ENCODE measurements at places on chromosomes 6 and 20.

DNA sequence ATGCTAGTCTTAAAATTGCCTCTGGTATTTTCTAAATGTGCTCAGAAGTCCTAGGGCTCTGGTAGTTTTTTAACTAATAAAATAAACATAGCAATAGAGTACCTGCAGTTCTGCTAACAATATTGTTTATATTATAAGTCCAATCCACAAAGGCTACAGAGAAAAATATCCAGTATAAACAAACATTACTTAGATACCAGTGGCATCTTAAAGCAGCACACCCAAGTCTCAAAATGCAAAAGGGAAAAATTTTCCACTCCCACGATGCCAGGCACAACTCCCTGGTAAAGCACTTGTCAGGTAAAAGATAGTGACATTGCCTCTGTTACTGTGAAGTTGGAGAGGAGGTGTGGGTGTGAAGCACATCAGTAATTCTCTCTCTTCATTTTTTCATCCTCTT lies 123.3 kb downstream of the OGFRL1 start:
- no peak for DNase-seq

DNA sequence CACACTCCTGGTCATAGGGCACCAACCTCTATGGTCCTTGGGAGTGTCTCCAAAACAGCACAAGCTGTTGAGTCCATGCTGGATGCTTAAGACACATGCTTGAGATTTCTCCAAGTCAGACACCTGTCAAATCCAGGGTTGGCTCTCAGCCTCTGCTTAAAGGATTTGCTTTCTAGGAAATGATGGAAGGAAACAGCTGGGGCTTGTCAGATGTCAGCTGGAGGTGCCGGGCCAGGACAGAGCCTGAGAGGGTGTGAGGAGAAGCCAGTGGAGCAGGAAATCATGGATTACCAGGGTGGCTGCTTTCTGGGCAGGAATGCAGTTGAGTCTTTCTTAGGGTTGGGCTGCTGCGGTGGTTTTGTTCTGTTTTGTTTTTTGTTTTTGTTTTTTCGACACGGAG lies 83.0 kb upstream of the FAM184A start:
- DNase-seq: no peak

DNA sequence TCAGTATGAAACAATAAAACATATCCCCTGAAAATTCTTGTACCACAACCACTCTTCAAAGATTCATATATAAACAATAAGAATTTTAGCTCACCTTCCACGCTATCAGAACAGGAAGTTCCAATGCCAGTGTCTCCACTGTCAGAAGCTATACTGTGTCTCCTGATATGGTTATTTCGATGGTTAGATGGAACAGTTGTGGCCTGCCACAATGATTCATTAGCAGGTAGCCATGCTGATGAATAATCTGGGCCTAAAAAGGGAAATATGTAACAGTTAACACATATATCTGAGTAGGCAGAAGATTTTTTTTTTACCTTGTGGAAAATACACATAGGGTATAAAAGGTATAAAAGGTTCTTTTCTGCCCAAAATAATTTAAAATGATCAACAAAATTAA lies 19.0 kb downstream of the CEP85L start:
- no peak for DNase-seq

DNA sequence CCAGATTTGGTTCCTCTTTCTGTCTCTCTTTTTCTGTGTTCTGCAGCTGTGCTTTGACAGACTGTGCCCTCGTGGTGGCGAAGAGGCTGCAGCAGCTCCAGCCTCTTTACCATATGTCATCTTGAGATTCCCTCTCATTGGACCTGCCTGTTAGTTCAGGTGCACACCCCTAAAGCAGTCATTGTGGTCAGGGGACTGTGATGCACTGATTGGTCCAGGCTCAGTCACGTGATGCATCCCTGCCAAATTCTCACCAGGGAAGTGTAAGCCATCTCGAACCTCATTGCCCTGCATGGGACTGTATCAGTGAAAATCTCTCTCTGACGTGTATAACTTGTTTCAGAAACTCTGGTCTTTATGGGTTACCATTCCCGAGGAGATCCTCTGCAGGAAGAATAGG lies 160.3 kb downstream of the EYA2 start:
- DNase-seq: no peak

GRCh38 chr6:157535340-157536222 lies 154.6 kb downstream of the ZDHHC14 start:
- DNase-seq: no peak

Data from activated gamma-delta T cell treated with anti-CD3 and anti-CD28 coated beads, Interleukin-2, amount 50 U/mL, for 16 hours (primary cell).